Activated CD4-positive, alpha-beta T cell treated with anti-CD3 and anti-CD28 coated beads, Interleukin-2, Interleukin-6, amounts not matched to agents 100 ng/mL and 50 ng/mL, durations not matched to agents 16 hours and 8 hours (primary cell): ENCODE measurements at places on chromosomes 4 and X.

GRCh38 chr4:125527681-125528080 lies 212.9 kb downstream of the FAT4 start:
- DNase-seq = no peak

- no peak for DNase-seq
Measured at GRCh38 chrX:111133389-111133788, 37.4 kb downstream of the PAK3 start.

- no peak for DNase-seq
Measured at GRCh38 chr4:164293203-164293602, 460.7 kb upstream of the SMIM31 start.

DNA sequence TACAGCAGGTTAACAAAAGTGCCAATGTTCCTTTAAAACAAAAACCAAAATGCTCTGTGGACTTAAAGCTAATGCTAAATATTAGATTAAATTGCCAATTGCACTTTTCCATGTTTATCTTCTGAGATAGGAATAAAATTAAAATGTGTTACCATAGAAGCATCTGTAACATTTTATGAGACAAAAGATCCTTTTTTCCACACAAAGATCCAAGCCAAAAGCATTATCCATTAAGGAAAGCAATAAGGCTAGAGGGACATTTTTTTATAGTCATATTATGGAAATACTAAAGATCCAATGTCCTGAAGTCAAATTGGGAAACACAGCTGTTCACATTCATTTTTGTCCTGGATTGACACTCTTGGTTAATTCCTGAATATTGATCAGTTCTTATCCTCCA lies 73.6 kb downstream of the PALLD start:
- no peak for DNase-seq

DNA sequence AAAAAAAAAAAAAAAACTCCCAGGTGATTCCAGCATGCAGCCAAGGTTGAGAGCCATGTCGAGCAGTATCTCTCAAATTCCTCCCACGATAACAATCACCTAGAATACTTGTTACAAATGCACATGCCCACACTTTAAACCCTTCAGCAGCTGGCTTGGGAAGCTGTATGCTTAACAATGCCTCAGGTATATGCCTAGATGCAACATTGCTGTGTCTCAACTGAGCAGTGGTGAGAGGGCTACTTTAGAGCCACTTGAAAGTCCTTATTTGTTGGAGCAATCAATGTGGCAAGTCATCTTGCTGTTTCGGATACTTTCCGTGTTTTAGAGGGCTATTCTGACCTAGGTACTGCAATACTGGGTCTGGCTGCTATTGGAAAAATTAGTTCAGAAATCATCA lies 487.4 kb downstream of the INPP4B start:
- no peak for DNase-seq

GRCh38 chrX:153952373-153953026 lies 8.1 kb upstream of the RENBP start:
- no peak for DNase-seq

GRCh38 chr4:164508097-164508496 lies 245.8 kb upstream of the SMIM31 start:
- DNase-seq = no peak
